Caco-2 (cell line): ENCODE measurements at places on chromosomes 3 and 15.

DNA sequence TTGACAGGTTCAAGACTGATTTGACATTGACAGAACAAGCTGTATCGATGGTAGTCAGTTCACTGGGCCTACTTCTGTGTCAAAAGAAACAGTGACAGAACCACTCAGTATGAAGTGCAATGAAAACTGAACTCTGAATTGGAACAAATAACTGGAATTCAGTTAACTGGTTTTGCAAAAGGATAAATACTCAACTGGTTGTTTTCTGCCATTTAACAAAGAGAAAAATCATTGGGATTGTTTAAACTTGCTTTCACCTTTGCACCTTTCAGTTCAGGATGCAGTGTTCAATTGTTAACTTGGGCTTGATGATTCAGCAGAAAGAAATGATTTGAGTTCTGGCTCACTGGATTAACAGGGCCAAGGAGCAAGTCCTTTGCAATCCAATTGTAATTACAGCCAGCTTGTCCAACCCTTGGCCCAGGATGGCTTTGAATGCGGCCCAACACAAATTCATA is 4.9 kb downstream of the BTD start:
- DNase-seq = no peak

DNA sequence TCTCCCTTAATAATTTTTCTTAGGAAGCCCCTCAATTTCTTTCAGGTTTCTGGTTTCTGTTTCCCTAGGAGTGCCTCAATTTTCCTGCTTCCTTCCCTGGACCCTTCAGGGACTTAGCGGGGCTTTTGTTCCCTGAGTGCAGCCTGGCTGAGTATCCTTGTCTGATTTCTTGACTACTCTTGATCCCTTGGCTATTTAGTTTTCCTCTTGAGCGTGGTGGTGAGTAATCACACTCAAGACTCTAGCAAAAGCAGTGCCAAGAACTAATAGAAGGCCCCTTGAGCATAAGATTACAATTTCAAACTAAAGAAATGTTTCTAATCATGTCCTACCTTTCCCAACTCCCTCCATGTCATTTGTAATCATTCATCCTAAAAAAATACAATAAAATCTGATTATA is 94.3 kb upstream of the C3orf80 start:
- no peak for DNase-seq

DNA sequence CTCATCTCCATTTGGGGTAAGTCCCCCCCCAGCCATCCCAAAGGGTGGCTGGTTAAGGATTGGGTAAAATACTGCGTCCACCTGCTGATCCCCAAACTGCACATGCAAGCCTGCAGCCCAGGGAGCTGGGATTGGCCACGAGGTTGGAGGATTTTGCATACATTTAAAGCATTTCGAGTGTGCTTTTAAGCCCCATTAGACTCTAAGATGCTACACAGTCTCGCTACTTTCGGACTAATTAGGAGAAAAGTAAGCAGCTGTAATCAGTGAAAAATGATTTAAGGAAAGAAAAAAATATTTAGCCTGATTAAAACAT is 23.9 kb downstream of the SLC6A6 start:
- no peak for DNase-seq

- no peak for DNase-seq
Measured at GRCh38 chr3:127773752-127774395, 48.4 kb downstream of the MGLL start.

DNA sequence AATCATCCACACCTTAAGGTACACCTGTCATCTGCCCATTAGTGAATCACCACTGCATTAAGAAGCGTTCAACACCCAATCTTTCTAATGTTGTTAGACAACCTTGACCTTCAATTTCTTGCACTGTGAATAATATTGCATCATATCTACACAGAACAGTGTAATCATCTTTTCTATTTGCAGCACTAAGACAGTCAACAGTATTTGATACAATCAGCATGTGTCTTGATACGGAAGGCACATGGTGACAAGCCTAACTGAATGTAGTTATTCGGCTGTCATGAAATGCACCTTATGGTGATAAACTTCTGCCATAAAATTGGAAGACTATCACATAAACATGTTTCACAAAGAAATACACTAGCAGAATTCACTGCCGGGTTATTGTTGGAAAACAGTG is 253.9 kb upstream of the THRB start:
- DNase-seq = no peak

GRCh38 chr15:37016231-37016630 is 84.1 kb downstream of the MEIS2 start:
- DNase-seq = no peak

- no peak for DNase-seq
Measured at GRCh38 chr3:116815321-116815720, 105.7 kb downstream of the TUSC7 start.

DNA sequence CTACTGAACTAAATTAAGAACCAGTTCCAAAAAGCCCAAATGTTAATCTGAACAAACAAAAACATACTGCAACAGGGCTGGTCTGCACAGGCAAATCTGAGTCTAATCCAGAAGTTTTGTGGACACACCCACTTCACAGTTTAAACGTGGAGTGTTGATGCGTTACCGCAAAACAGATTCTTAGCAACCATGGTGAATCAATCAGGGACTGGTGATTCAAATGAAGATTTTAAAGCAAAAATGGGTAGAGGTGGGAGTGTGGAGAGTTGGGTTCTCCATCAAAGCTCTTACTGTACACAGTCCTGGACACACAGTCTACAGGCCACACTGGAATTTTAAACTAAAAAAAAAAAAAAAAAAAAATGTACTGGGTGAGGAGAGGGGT is 5.2 kb downstream of the ANXA2 start:
- DNase-seq = no peak
